ENCODE measurements at places on chromosomes 2 and 18. TPM values are rescaled to one million over a fixed set of nuclear protein-coding genes. Genes with fewer than 3 reads are reported as not detected.

CARF gene
- total RNA-seq = 8.7 TPM

ARHGEF4 gene
- total RNA-seq = 59.5 TPM

ATIC gene
- 35.2 TPM for total RNA-seq

CD207 gene
- 0.92 TPM for total RNA-seq

SPEG gene
- 254 TPM for total RNA-seq

MOGAT1 gene
- not detected for total RNA-seq

TMEM17 gene
- total RNA-seq = 3.4 TPM

GATA6 gene
- total RNA-seq = 12.4 TPM

LYG1 gene
- 0.58 TPM for total RNA-seq

SCN3A gene
- 5.7 TPM for total RNA-seq

MC5R gene
- not detected for total RNA-seq

LCT gene
- total RNA-seq = not detected

RGPD6 gene
- total RNA-seq = 26.2 TPM

UGGT1 gene
- 55.4 TPM for total RNA-seq

IL37 gene
- not detected for total RNA-seq

LNPK gene
- 13.9 TPM for total RNA-seq

CDH20 gene
- 1.1 TPM for total RNA-seq

IL36B gene
- not detected for total RNA-seq

HOXD8 gene
- 4.3 TPM for total RNA-seq

BCL2L11 gene
- 57.9 TPM for total RNA-seq

FN1 gene
- 1,699 TPM for total RNA-seq

TMEFF2 gene
- total RNA-seq = 1.0 TPM

CFC1 gene
- not detected for total RNA-seq

TRIM43 gene
- not detected for total RNA-seq

RIT2 gene
- total RNA-seq = not detected

CAPN14 gene
- total RNA-seq = 0.40 TPM

CDH7 gene
- total RNA-seq = 0.04 TPM

RAPH1 gene
- 17.1 TPM for total RNA-seq

ABCG5 gene
- not detected for total RNA-seq

ITGA6 gene
- 42.9 TPM for total RNA-seq

TDRD15 gene
- total RNA-seq = not detected

GKN2 gene
- not detected for total RNA-seq

SMCHD1 gene
- total RNA-seq = 49.8 TPM

MARCHF7 gene
- 86.6 TPM for total RNA-seq

MAP3K19 gene
- not detected for total RNA-seq

IRS1 gene
- 26.1 TPM for total RNA-seq

UGT1A6 gene
- total RNA-seq = 0.58 TPM
